Effector memory CD8-positive, alpha-beta T cell (primary cell): ENCODE measurements at places on chromosomes 5 and 9.

GRCh38 chr5:33855396-33855795 lies 36.4 kb downstream of the ADAMTS12 start:
- DNase-seq: no peak

DNA sequence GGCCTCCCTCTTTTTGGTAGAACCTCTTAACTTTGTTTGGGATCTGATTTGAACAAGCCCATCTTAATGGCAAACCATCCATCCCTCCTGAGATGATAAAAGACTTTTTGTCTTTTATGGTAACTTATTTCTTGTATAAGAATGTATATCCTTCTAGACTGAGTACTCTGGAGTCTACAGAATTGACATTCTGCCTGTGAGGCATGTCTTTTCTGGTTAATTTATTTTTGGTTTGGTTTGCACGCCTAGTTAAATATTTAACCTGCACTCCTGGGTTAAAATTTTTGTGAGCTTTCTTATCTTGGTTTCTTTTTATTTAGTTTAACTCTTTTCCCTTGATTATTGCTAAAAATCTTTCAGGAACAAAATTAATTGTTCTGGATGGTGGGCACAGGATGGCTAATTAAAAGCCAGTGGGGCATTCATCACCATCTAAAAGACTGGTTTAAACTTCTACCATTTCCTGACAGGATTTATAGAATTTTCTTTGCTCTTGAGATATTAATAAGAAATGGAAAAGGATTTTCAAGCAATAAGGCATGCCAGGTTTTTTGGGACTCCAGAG lies 50.3 kb downstream of the PHAX start:
- DNase-seq: no peak

DNA sequence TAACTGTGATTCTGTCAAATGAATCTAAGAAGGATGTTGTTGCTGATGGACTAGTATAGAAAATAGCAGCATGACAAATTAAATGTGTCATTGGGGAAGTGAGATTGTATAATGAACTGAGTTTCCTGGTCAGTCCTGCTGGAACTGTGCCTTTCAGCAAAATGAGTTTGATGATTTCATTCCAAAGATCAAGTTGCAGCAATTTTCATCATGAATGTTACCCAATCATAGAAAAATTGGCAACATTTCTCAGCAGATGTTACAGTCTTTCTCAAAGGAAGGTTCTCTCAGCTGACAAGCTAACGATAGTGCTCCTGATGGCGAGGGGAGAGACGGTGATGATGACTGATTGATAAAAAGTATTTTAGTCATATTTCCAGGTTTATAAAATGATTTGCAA lies 10.7 kb downstream of the PCDHAC2 start:
- DNase-seq: no peak

GRCh38 chr9:73357607-73358006 lies 205.9 kb downstream of the ANXA1 start:
- DNase-seq: no peak

GRCh38 chr5:1735320-1735970 lies 64.2 kb downstream of the MRPL36 start:
- DNase-seq: no peak
